ENCODE measurements at places on chromosomes 16 and 17.
A peak's percentile ranks its signal among the peaks of the same experiment; 100 is the strongest.

- DNase-seq, result no peak
These were observed at the start of gene PPP1R1B for GRCh38 chr17:39626171-39627046. Gene PPP1R1B, plus strand, starts transcription at chr17:39626952. Its CDS starts 441 bp downstream, at chr17:39627393.

DNA sequence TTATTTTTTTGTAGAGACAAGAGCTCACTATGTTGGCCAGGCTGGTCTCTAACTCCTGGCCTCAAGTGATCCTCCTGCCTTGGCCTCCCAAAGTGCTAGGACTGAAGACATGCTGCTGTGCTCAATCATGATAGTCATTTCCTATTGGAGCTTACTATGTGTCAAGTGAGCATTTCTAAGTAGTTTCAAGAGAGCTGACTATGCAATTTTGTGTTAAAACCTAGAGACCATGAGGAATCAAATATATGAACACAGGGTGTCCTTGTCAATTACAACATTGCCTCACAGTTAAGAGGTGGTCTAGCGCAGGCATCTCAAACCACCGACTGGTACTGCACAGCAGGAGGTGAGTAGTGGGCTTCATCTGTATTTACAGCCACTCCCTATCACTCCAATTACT, 37.8 kb downstream of the MYH11 start:
- no peak for DNase-seq

DNA sequence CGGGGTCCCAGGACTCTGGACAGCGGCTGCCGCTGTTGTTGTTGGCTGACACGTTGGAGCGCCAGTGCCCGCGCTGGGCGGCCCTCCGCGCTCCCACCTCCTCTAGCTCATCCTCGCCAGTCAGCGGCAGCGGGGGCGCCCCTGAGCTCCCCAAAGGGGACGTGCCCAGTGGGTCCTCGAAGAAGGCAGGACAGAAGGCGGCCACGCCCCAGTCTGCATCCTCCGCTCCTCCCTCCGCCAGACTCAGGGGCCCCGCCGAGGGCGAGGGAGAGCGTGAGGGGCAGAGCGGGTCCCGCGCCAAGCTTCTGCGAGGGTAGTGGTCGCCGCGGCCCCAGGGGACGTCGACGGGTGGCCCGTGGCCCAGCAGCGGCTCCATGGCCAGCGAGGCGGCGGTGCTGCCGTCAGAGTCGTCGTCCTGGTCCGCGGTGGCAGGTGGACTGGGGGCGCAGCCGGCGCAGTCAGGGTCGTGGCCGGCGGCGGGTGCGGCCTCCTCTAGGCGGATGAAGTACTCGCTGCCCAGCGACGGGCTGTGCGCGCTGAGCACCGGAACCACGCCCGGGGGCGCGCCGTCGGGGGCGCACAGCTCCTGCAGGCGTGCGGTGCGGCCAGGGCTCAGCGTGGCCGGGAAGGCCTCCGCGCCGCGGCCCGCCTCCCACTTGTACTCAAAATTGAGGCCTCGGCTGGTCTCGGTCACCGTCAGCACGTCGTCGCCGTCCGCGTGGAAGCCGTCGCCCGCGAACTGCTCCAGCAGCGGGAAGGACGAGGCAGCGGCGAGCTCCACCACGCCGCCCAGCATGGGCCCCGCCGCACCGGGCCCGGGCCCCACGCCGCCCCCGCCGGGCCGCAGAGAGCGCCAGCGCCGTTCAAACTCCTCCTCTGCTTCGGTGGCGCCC, 43.2 kb upstream of the PVALEF start:
- no peak for DNase-seq

- no peak for DNase-seq
These were observed 229.8 kb downstream of the CPPED1 start for GRCh38 chr16:12573730-12574383.

- no peak for DNase-seq
These were observed 103.2 kb downstream of the SOCS1 start for GRCh38 chr16:11152677-11153331.

GRCh38 chr16:21611198-21611555, 11.8 kb downstream of the METTL9 start:
- DNase-seq, result no peak

DNA sequence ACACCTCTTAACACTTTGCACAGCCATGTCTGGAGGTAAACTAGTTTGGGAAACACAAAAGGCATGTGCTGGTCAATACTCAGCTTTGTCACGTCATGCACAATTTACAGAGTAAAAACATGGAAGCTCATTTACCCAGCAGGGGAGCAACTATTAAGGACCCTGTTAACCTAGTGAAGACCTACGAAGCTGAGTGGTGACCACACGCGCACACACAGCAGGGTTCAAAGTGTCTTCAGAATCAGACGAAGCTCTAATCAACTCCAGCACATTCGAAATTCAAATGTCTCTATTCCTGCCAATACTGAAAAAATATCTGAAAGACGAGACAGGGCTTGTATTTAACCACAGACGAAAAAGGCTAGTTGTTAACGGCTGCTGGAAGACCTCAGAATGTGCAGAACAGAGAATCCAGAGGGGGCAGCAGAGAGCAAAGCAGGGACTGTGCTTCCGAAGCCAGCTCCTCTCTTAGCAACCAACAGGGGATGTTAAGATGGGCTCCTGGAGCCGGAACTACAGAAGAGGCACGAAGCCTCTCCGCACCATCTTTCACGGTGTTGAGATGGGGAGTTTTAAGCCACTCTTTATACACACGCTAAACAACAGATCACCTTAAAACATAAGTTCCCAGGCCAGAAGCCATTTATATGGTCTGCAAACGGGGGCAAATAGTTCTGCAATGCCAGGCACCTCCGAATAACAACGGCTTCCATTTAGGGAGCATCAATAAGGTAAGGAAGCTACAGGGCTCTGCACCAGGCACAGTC, 45.7 kb downstream of the CMTM4 start:
- peak; percentile 55 for DNase-seq

DNA sequence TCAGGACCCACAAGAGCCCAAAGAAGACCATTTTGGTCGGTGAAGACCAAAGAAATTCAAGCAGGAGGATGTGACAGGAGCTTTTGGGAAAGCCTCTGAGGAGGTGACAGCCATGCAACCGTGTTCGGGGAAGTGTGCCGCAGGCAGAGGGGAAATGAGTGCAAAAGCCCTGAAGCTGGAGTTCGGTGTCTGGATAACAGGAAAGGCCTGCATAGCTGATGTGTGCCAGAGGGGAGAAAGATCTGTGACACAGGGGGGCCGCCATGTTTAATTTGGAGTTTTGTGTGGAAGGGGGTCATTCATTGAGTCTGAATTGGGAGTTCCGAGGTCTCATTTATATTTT, 870 bp upstream of the ZC3H7A start:
- no peak for DNase-seq

DNA sequence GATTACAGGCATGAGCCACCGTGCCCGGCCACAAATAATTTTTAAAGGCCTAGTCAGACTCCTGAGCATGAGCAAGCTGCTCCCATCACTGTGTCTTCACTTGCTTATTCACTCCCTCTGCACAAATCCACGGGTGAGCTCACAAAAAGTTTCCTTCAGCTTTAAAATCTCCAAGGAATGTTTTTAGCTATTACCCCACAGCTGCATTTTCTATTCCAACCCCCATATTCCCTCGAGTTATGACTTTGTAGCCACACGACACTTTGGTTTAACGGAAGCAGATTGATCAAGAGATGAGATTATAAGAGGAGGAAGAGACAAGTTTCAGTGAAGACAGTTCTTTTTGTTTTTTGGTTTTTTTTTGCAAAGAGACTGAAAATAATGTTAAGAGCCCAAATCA, 49.1 kb upstream of the SLC25A19 start:
- DNase-seq, result no peak

GRCh38 chr17:21289902-21290571, 5.5 kb downstream of the MAP2K3 start:
- DNase-seq, result no peak

- DNase-seq, result no peak
These were observed 94.9 kb upstream of the C17orf78 start for GRCh38 chr17:37280841-37281240.

All from thoracic aorta (tissue), 2 donors.